Ovary (tissue), 10 donors: ENCODE measurements at places on chromosomes 4 and X. TPM values are rescaled to one million over a fixed set of nuclear protein-coding genes. Genes with fewer than 3 reads are reported as not detected.

Gene GPRASP3
- 8.8 TPM for total RNA-seq

Gene HSD17B13
- total RNA-seq, result 0.36 TPM

Gene NPY5R
- not detected for total RNA-seq

Gene CT45A5
- total RNA-seq, result 6.4 TPM

Gene SLC10A4
- not detected for total RNA-seq

Gene IL21
- not detected for total RNA-seq

Gene P2RY10
- not detected for total RNA-seq

Gene CXCL13
- not detected for total RNA-seq

Gene SNX12
- 31.1 TPM for total RNA-seq

Gene DCLK2
- total RNA-seq, result 7.2 TPM

Gene SLC2A9
- total RNA-seq, result 5.0 TPM

Gene SMR3B
- total RNA-seq, result not detected

Gene NUP62CL
- total RNA-seq, result 3.1 TPM

DNA sequence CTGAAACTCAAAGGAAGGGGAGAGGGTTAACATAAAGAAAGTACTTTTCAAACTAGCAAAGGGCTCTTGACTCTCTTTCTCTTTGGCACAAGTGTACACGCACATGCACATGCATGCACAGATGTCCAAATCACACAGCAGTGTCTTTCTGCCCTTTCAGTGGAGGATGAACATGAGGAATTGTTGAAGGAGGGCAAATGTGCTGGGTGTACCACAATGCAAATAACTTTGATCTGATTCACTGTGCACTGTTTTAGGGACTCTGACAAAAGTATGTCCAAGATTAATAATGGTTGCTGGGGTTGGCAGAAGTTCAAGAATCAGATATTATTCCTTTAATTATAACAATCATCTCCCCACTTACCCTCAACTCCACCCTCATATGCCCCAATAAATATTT lies 93.8 kb downstream of the GPC4 start:
- DNase-seq, result no peak

DNA sequence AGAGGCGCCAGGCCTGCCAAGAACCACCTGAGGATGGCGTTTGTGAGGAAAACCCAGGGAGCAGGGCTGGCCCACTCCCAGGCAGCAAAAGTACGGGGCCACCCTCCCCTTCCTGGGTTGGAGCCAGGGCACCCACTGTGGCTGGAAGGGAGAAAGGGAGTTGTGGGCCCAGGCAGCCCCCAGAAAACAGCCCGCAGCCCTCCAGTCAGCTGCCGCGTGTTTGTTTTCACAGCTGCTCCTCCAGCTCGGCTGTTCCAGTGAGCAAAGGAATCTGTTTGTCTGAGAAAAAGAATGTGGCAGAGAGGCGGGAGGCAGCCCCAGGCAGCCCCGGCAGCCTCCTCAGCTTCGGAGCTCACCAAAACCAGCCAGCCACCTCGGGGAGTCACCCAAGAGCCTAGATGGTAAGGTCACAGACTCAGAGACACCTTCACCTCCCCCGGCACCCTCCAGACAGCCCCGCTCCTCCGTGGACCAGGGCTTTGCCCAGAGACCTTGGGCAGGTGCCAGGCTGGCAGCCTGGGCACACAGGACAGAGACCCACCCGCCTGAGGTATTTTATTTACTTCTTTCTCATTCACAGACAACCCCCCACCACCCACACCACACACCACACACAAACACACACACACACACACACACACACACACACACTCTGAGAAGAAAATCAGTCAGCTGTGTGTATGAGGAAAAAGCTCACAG lies 338.1 kb downstream of the BCOR start:
- peak; percentile 54 for DNase-seq

GRCh38 chr4:25449270-25449669 lies 72.2 kb downstream of the ANAPC4 start:
- DNase-seq, result no peak

DNA sequence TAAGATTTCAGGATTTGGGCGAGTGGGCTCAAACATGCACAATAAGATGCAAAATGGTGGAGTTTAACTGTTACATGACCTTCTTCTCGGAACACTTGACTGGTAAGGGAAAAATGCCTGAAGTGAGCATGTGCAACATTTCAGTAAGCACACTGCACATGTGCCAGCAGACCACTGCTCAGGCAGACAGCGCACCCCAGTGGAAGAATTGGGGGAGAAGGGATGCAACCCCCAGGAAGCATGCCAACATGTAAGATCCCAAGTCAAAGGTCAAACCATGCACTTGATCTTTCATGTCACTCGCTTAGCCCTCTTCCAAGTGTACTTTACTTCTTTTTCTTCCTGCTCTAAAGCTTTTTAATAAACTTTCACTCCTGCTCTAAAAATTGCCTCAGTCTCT lies 256.3 kb downstream of the CENPC start:
- no peak for DNase-seq

DNA sequence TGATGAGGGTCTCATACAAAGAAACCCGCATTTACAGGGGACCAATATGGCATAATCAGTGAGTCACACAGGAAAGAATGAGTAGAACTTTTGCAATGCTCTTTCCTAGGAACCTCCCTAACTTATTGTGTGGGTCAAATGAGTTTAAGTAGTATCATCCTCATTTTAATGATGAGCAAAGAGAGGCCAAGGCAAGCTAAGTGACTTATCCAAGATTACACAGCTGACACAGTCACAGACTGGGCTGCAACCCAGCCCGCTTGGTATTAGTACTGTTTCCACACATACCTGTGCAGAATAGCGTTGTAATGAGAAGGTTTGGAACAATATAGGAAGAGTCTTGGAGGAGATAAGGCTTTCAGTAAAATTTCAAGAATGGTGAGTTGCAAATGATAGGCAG lies 91.0 kb upstream of the PPP1R2C start:
- no peak for DNase-seq

- no peak for DNase-seq
Observed at GRCh38 chr4:100466501-100466900, 51.3 kb downstream of the EMCN start.

DNA sequence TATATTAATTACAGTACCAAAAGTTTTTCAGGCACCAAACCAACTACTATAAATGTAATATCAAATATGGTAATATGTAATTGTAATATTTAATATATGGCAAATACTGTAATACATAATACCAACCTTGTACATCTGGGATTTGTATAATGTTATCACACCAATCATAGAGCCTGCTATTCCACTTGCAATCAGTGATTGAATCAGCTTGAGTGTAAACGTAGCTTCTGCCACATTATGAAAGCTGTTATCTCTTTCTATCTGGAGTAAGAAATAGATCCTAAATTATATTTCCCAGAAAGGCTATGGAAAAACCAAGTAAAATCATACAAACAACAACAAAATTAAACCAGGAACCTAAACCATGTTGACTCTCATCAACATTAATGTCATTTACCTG lies 24.7 kb upstream of the NEUROG2 start:
- DNase-seq, result no peak

- no peak for DNase-seq
Observed at GRCh38 chr4:180840142-180840541, 1403.1 kb upstream of the TENM3 start.

- no peak for DNase-seq
Observed at GRCh38 chrX:129667412-129667811, 12.7 kb upstream of the APLN start.

- DNase-seq, result peak; percentile 93
Observed at GRCh38 chr4:1209821-1210220, 37.4 kb upstream of the SPON2 start.

DNA sequence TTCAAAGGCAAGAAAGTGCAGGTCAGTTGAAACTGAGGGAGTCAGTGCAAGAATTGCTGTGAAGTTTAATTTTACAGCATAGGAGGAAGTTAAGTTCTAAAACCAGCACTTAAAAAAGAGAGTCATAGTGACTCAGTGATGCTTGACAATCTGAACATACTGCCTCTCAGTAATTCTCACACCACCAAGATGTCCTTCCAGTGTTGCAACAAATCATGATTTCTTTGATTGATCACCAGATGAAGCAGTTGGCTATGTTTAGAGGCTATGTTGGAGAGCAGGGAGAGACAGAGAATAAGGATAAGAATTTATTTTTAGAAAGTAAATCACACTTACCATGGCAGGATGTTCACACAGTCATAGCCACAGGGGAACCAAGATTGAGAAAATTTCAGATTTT lies 13.2 kb downstream of the TRIM2 start:
- DNase-seq, result no peak

- no peak for DNase-seq
Observed at GRCh38 chr4:145177511-145177905, 2.9 kb downstream of the OTUD4 start.

- DNase-seq, result peak; percentile 39
Observed at GRCh38 chrX:107826238-107827029, 768 bp downstream of the MID2 start.

DNA sequence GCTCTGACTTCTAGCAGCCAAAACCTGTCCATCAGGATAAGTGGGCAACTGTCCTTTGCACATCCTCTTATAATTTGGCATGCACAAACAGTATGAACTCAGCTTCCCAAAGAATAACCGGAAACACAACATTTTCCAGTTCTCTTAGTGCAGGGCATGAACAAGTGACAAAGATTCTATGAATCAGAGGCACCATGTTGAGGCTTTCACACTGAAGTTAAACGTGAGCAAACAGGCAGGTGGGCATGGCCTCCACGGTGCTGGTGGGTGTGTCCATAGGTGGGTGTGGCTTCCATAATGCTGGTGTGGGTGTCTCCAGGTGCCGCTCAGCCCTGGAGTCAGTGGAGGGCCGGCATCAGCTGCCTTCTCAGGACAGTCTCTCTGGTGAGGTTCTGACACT lies 196.5 kb downstream of the SMIM20 start:
- no peak for DNase-seq

DNA sequence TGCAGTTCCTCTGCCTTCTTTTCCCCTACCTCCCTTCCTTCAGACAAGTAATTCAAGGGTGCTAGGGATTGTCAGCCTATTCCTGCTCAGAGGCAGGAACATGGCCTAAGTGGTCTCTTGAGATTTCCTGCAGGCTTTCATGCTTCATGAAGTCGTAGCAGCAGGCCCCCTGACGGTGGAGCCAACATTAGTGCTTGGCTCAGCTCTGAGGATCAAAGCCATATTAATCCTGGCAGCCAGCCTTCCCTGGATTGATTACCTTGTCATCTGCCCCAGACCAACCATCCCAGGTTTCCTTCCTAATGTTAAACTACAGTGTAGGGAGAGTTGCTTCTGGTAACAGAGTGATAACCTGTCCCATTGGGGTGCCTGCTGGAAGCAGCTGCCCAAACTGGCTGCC lies 84.1 kb downstream of the SLC16A2 start:
- no peak for DNase-seq

DNA sequence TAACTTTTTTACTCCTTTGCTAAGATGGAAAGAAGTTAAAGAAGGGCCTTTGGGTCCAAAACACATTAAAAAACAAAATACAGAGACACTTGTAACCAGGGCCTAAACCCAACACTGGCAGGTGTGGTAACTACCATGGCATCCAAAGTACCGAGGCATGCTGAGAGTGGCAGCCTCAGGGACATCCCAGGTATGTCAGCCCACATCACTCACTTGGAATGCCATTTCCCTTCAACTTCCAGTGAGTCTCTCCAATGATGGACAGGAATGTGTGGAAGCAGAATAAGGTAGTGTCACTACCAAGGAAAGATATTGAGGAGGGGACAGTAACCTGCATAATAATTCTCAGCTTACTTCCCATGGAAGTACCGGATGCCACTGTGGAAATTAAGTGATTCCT lies 79.5 kb upstream of the SCOC start:
- DNase-seq, result no peak

GRCh38 chr4:134501973-134502643 lies 300.5 kb upstream of the PABPC4L start:
- DNase-seq, result no peak

DNA sequence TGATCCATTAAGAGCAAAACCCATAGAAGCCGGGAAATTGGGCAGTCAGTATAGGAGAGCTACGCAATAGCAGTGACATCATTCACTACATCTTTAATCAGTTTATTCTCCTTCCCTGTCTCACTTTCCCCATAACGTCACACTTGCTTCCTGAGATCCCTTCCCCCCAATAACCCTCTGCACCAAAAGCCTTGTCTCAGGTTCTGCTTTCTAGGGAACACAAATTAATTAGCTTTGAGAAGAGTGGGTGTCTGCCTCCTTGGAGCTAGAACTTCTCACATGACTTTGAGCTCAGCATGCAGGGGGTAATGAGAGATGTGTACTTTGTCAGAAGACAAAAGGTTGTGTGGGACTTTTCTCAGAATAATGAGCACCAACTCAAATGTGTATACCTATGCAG lies 128.3 kb upstream of the MAOA start:
- no peak for DNase-seq

DNA sequence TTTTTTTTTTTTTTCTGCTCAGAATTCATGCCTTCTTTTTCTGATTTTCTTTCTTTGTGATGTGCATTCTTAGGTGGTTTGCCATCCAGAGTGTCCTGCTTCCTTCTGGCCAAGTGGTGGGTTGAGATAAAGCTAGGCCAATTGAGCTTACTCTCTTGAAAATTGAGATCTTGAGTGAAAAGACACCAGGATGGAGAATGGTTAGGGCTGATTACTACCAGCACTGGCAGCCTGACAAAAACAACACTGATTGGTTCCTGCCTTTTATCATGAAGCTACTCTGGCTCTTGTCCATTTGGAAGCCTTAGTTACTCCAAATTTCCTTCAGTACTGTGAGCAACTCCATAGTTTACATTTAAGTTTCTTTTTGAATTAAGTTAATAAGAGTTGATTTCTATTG lies 404.0 kb downstream of the PPARGC1A start:
- no peak for DNase-seq

GRCh38 chr4:110793381-110793801 lies 170.5 kb upstream of the PITX2 start:
- DNase-seq, result no peak

DNA sequence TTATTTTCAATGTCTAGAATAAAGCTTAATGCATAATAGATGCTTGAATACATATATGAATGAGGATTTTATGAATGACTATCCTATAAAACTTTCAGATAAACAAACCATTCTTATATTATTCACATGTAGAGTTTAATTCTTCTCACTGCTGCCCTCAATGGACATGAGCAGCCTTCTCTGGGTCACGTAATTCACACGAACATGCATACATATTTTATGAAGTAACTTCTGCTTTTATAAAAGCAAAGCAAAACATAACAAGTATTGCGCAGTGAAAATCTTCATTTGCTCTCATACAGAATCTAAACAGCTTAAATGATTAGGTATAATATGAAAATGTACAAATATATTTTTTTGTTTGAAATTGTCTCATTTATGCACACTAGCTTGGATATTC lies 116.7 kb downstream of the TMA16 start:
- DNase-seq, result no peak

DNA sequence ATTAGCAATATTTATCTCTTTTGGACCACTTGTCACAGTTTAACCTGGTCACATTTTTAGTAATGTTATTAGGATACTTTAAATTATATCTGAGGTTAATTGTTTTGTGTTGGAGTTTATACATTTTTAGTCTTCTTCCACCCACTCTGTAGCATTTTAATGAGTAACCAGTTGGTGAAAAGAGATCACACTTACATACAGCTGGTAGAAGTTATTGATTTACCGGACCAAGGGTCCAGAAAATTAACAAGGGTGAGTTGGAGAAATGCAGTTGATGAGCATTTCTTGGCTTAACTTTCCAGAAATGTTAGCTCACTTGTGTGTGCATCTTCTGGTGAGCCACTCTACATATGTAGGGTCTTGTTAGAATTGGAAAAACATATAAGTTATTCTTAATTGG lies 219.6 kb downstream of the GRXCR1 start:
- DNase-seq, result no peak
